NCI-H1417 (cell line): ENCODE measurements at places on chromosomes 3 and 15.
A peak's percentile ranks its signal among the peaks of the same experiment; 100 is the strongest.

- DNase-seq = no peak
These were observed 60.6 kb upstream of the ARNT2 start for GRCh38 chr15:80343554-80343992.

- no peak for DNase-seq
These were observed 259.7 kb downstream of the EPHA3 start for GRCh38 chr3:89367166-89367565.

- no peak for DNase-seq
These were observed 1.3 kb downstream of the BNIP2 start for GRCh38 chr15:59687836-59688235.

DNA sequence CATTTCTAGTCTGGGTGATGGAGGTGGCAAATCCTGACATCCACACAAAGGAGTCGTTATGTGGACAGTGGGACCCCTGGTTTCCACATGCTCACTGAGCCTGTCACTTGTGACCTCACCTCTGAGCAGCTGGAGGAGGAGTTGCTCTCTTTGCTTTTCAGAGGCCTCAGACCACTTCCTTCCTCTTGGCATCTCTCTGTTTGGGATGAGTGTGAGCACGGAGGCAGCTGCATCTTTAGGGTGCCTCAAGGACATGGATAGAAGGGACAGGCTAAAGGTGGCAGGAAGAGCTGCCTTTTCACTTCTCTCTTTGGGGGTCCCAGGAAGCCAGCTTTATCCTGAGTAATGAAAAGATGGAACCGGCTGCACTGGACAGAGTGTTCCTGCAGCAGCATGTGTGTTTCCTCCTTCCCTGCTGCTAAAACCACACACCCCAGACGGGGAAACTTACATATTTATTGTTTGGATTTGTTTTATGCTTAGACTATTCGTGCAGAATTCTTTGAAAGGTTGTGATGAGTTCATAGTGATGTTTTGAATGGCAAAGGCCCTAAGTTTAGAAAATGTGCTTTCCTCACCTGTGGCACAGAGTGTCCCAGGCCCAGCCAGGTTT lies 31.8 kb downstream of the GPR171 start:
- DNase-seq = no peak

- no peak for DNase-seq
These were observed 107.3 kb upstream of the LPP start for GRCh38 chr3:188046561-188047211.

GRCh38 chr15:61137105-61137792 lies 91.9 kb downstream of the RORA start:
- DNase-seq = peak; percentile 13

- DNase-seq = no peak
These were observed 59.4 kb downstream of the DENND4A start for GRCh38 chr15:65732698-65733097.

- DNase-seq = no peak
These were observed 230.0 kb upstream of the TBC1D5 start for GRCh38 chr3:17972476-17972875.

DNA sequence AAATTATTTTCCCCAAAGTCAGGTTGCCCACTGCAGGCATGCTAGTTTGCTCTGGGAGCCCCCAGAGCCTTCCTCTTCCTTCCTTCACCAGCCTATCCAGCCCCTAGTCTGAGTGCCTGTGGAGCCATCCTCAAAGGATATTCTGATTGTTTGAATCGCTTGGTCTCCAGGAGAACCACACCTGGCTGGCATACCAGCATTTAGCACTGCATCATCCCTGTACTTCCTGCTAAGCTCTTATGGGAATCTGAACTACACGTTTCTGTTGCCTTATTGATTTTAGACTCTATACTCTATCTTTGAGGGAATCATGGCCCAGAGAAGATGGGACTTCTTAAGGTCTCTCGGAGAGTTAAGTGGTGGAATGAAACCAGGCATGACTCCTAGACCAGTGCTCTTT lies 26.3 kb downstream of the ZBTB38 start:
- no peak for DNase-seq

- DNase-seq = no peak
These were observed 102.0 kb downstream of the SCAPER start for GRCh38 chr15:76803049-76803571.
